CD4-positive, alpha-beta memory T cell (primary cell): ENCODE measurements at places on chromosomes 6 and 20. TPM values are rescaled to one million over a fixed set of nuclear protein-coding genes. Genes with fewer than 3 reads are reported as not detected.

The FERMT1 gene
- not detected for total RNA-seq

The PSORS1C1 gene
- not detected for total RNA-seq

GRCh38 chr6:122878796-122879195 is 89.7 kb downstream of the SMPDL3A start:
- H3K4me3 ChIP-seq, result no peak overlapping the region
- no peak for DNase-seq
- no peak overlapping the region for H3K27ac ChIP-seq
- no peaks in the 10 kb centered on the region for H3K4me1 ChIP-seq
- no peaks in the 10 kb centered on the region for H3K36me3 ChIP-seq

DNA sequence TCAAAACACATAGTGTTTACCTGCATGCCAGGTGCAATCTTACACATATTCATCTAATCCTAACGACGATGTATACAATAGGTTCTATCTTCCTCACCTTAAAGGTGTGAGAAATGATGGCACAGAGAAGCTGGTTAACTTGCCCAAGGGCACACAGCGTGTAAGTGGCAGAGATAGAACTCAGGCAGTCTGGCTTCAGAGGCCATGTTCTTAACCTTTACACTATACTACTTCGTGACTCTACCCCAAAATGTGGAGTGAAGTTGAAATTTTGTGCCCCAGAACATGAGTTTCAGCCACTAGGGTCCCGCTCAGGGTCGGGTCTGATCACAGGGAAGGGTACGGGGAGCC is 584 bp downstream of the VPS52 start:
- peak overlapping the region; percentile 85 for H3K27ac ChIP-seq
- H3K4me1 ChIP-seq, result peaks cover 57% of the 10 kb centered on the region
- no peaks in the 10 kb centered on the region for H3K27me3 ChIP-seq
- peak overlapping the region; percentile 75 for H3K4me3 ChIP-seq
- peaks cover 60% of the 10 kb centered on the region for H3K36me3 ChIP-seq

DNA sequence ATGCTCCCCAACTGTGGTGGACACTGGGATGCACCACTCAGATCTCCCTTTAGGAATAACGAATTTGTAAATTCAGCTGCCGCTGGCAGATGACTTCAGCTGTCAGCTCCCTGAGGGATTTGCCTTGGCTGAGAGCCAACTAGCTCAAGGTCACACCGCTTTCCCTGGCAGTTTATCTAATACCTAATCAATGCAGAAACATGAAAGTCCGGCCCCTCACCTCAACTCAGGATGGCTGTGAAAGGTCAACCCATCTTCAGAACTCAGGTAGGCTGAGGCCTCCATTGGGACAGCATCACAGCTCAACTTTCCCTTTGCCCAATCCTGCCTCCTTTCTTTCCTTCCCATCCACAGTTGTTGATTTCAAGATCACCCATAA is 22.8 kb upstream of the SCGN start:
- H3K27ac ChIP-seq, result no peak overlapping the region
- no peak for DNase-seq
- H3K4me1 ChIP-seq, result no peaks in the 10 kb centered on the region
- H3K4me3 ChIP-seq, result no peak overlapping the region
- H3K36me3 ChIP-seq, result no peaks in the 10 kb centered on the region

DNA sequence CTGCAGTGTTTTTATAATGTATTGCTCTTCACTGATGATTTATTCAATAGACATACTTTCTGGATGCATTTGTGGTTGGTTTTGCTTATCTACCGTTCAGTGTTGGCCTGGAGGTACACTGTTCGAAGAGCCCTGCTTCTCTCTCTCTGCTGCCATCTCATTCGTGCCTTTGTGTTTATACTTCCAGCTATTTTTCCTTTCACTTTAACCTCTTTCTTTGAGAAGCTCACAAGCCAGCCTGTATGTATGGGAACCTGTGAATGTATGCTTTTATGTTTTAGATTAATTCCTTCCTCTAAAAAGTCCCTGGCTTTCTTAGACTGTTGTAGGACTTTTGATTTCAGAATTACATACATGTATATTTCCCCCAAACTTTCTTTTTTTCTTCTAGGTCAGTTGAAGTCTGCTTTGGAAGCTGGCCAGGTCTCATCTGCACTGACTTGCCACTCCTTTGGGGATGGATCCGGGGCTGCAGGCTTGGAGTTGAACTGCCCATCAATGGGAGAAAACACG is 83.0 kb downstream of the SCAND1 start:
- no peak overlapping the region for H3K4me3 ChIP-seq
- DNase-seq, result no peak
- no peaks in the 10 kb centered on the region for H3K4me1 ChIP-seq
- H3K27me3 ChIP-seq, result no peaks in the 10 kb centered on the region
- H3K27ac ChIP-seq, result no peak overlapping the region

DNA sequence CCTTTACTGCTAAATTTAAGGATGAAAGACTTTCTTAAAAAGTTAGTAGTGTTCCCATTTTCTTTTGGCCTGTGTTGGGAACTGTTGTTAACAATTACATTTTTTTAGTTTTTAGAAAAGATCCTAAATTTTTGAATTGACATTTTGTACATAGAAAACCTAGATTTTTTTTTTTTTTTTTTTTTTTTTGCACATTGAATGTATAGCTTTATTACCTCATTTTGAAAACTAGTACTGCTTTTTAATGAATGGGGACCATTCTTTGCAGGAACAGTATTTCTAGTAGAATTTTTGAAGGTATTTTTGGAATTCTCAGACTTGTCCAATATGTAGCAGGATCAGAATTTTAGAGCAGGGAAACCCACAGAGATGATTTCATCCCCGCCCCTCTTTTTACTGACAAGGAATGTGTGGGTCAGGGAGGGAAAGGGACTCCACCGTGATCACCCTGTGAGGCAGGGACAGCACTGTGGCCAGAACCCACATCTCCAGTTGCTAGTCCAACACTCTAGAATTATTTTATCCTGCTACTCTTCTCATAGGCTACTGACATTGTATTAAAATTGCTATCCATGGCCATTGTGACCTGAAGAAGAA is 154.4 kb upstream of the SUPT3H start:
- no peaks in the 10 kb centered on the region for H3K27me3 ChIP-seq
- no peaks in the 10 kb centered on the region for H3K4me1 ChIP-seq
- no peak overlapping the region for H3K27ac ChIP-seq
- DNase-seq, result no peak
- H3K4me3 ChIP-seq, result no peak overlapping the region
- no peaks in the 10 kb centered on the region for H3K36me3 ChIP-seq

DNA sequence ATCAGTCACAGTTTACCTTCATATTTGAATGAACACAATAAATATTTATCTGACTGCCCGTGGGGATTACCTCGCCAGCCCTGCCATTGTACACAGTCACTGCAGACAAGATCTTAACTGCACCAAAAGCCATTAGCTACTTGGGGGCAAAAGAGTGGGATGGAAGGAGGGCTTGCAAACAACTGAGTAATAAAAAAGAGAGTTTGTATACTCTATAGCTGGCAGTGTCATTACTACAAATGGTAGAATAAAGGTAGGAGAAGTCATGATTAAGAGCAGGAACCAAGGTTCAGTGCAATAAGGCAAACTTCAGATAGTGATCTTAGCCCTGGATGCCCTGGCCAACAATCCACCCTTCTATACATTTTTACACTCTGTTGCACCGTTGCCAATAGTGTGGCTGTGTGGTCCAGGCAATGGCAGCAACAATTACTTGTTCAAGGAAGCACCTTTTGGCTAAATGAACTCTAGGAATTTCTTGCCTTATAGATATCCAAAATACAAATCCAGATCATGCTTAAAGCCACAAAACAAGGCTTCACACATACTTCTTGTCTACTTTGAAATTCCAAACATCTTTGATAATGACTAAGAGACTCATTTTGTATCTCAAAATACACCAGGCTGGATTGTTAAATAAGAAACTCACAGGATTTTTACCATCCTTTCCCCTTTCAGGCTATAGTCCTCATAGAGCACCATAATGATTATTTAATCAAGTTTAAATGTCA is 955.4 kb upstream of the ADGRB3 start:
- H3K27me3 ChIP-seq, result no peaks in the 10 kb centered on the region
- H3K4me3 ChIP-seq, result no peak overlapping the region
- H3K27ac ChIP-seq, result no peak overlapping the region
- no peaks in the 10 kb centered on the region for H3K36me3 ChIP-seq
- H3K4me1 ChIP-seq, result no peaks in the 10 kb centered on the region

DNA sequence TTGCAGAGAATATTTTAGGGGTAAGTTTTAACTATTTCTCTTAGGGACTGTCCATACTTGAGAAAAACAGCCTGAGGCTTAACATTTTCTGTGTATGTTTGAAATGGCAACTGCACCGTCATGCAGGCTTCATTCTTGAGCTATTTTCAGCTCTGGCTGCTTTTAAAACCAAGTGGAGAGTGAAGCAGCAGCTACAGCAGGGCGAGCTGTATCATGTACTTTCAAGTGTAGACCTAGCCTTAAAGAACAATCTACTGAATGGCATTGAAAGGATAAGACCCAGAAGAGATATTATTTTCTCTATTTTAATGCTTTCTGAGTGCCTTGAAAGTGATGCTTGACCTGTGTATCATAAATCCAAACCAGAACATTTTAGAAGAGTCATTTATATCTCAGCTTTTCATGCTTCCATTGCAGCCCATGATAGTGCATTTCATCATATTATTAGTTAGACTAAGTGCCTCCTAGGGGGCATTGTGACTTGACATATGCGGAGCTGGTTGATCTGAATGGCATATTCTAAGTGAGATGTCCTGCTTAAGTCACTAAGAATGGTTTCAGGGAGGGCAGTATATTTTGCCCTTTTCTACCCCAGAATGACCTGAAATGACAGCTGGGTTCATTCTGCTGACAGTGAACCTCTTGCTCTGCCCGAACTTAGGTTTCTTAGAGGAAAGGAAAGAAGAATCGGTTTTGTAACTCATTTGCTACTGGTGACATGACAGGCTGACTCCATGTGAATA is 85.3 kb downstream of the NKAIN2 start:
- H3K4me3 ChIP-seq, result no peak overlapping the region
- no peak for DNase-seq
- H3K36me3 ChIP-seq, result no peaks in the 10 kb centered on the region
- no peaks in the 10 kb centered on the region for H3K4me1 ChIP-seq
- H3K27me3 ChIP-seq, result no peaks in the 10 kb centered on the region

GRCh38 chr6:161439093-161439492 is 165.2 kb upstream of the AGPAT4 start:
- DNase-seq, result no peak
- no peaks in the 10 kb centered on the region for H3K36me3 ChIP-seq
- no peak overlapping the region for H3K27ac ChIP-seq
- no peaks in the 10 kb centered on the region for H3K27me3 ChIP-seq
